Effector CD8-positive, alpha-beta T cell (primary cell): ENCODE measurements at places on chromosomes 6 and 20.

DNA sequence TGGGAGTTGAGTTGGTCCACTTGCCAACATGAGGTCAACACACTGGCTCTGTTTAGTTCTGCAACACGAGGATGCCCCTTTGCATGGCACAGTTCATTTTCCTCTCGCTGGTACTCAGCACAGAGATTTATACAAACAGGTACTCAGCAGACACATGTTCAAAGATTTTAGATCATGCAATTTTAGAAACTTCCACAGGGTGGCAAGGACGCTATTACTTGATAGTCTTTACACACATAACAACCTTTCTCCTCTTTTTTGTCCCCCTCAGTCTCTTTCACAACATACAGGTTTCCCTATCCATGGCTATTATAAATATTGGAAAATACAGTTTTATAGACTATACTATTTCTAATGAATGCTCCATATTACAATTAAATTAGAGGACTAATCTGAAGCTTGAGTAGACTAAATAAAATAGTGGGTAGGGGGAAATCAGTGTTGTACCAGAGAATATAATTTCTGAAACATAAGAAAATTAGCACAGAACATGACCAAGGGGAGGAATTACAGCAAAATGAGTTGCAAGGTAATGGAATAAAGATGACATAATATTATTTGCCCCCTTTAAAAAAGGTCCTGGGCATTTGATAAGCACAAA is 331.8 kb upstream of the BTBD3 start:
- no peak for DNase-seq

GRCh38 chr20:25592135-25592852 is 7.0 kb upstream of the NINL start:
- no peak for DNase-seq

DNA sequence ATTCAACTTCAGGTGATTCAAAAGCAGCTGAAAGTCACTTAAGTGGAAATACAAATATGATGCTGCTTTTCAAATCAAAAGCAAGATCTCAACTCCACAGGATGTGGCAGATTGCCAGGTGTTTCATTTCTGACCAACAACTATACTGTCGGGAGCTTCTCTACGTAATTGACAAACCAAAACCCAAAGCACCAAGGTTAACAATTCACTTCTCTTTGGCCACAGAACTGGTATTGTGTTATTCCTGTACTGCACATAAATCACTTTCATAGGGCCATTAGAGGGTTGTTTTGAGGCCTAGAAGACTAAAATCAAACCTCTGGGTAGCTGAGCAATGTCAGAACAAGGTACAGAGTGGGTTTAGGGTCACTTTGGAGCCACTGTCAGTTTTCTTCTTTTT is 169.7 kb downstream of the HAO1 start:
- no peak for DNase-seq

GRCh38 chr20:30168025-30168799 is 1089.3 kb upstream of the DEFB115 start:
- DNase-seq = peak; percentile 11

GRCh38 chr20:54195483-54196472 is 12.1 kb upstream of the PFDN4 start:
- no peak for DNase-seq

DNA sequence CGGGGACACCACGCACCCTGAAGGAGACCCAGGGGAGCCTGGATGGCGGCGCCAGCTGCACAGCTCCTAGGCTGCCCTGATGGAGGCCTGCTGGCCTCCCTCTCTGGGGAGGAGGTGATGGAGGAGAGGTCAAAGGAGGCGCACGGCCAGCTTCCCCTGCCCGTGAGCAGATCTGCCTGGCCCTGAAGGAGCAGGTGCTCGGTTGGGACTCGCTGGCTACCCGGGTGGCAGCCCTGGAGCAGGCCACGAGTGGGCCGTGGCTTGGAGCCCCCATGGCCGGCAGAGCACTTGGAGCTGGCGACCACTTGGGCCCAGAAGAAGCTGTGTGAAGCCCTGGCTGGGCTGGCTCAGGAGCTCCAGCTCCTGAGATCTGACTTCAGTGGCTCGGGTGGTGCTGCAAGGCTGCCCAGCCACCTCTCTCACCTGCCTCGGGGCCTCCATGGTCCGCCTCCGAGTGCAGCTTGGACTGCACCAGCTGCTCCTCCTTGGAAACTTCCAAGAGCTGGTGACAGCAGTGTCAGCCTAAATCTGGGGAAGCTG is 7.5 kb upstream of the RAET1E start:
- no peak for DNase-seq

GRCh38 chr6:110322874-110323242 is 35.3 kb downstream of the METTL24 start:
- DNase-seq = no peak

DNA sequence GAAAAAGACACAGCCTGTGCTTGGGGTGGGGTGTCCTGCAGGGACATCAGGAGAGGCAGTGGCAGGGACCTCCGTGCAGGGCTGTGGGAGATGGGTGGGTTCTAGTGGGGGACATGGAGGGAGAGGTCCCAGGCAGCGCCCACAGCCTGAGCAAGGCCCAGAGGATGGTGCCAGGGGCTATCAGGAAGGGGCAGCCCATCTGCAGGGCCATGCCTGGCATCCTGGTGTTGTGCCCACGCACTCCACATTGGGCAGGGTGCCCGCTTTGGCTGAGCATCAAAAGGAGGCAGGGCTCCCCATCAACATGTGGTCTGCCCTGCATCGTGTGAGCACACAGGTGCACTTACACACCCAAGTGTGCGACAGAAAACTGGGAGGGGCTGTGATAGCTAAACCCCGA is 184.3 kb upstream of the SNX9 start:
- no peak for DNase-seq

- DNase-seq = no peak
These were observed 336.1 kb upstream of the POU3F2 start for GRCh38 chr6:98498144-98498775.

DNA sequence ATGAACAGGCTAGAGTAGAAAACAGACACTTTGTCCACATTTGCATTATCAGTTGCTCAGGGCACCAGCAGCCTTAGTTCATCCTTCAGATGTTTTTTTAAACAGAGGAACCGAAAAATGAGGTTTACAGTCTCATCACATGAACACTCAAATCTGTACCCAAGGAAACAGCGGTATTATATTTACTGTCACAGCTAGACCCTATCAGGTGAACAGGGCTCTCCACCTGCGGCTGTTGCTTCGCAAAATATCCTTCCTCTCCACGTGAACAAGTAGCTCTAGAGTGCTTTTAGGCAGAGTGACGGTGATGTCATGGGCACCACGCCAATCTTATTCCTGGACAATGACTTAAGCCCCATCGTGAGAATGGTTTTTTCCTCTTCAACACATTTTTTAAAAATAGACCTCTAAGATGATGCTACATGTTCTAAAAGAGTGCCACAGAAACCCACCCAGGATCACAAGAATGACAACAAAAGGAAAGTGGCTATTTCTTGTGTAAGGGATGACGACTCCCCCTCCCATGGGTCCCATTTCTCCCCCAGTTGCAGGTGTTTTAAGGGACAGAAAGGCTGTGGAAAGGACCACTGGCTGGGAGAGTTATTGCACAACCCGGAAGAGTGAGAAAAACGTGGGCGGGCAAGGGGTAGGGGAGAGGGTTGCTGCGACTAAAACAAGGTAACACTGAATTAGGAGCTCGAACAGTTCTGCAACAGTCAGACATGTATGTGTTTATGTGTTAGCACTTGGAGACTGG is 77.7 kb downstream of the EFHC1 start:
- DNase-seq = no peak

- DNase-seq = no peak
These were observed 9.0 kb downstream of the METTL24 start for GRCh38 chr6:110348961-110349690.

DNA sequence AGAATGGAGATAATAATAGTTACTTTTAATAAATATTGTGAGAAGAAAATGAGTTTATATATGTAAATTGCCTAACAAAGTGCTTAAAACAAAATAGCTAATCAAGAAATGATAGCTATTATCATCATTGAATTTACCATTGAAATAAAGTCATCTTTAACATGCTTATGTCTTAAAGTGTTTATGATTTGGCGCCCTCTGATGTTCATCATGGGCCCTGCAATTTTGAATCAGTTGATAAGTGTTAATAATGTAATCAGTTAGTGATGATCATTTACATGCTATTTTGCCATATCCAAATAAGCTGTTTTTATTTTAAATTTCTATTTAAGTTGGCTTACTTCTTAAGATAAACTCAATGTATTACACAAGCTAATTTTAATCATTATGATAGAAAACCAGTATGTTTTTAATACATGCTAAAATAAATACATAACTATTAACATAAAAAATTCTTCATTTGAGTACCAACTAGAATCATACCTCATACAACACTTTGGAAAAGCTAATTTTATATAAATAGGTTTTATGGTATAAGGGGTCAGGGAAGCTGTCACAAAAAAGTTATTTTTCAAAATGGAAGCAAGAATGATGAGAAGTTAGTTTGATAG is 39.2 kb upstream of the TPD52L1 start:
- no peak for DNase-seq

DNA sequence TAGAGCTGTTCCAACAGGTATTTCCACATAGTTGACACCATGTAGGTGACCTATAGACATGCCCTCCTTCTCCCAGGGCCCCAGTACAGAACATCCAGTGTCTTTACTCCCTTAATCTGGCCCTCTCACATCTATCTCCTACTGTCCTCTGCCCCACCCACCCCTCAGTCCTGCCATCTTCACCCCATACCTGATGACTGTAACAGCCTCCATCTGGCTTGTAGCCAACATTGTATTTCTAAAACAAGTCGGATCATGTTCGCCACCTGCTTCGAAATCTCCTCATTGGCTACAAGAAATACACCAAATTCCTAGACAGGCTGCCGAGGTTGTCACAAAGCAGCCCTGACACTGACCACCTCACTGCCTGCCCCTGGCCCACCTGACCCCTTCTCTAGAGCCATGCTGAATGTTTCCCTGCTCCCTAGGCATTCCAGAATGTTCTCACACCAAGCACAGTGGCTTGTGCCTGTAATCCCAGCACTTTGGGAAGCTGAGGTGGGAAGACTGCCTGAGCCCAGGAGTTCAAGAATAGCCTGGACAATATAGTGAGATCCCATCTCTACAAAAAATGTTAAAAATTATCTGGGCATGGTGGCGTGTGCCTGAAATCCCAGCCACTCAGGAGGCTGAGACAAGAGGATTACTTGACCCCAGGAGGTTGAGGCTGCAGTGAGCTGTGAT is 6.0 kb downstream of the ZC3H12D start:
- no peak for DNase-seq

GRCh38 chr6:37648465-37649330 is 49.0 kb downstream of the MDGA1 start:
- DNase-seq = peak; percentile 15

- no peak for DNase-seq
These were observed 562.2 kb downstream of the KIF16B start for GRCh38 chr20:16011056-16011455.

GRCh38 chr6:144654506-144654905 is 369.4 kb downstream of the UTRN start:
- DNase-seq = no peak

GRCh38 chr6:144252259-144252658 is 32.9 kb upstream of the UTRN start:
- no peak for DNase-seq

DNA sequence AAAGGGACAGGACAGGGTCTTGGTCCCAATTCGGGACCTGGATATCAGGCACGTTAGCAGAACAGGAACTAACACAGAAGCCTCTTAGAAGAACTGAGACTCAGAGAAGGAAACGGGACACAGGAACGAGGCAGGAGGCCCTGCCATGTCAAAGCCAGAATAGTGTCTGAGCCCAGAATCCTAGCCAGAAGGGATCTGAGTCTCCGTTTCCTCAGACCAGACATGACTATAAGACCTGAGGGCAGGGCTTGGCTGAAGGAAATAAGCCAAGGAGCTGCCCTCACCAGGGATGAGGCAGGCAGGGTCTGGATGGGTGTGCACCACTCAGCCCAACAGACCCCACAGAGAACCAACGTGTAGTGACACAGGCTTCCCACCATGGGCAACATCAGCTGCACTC is 40.3 kb downstream of the TRERF1 start:
- no peak for DNase-seq

DNA sequence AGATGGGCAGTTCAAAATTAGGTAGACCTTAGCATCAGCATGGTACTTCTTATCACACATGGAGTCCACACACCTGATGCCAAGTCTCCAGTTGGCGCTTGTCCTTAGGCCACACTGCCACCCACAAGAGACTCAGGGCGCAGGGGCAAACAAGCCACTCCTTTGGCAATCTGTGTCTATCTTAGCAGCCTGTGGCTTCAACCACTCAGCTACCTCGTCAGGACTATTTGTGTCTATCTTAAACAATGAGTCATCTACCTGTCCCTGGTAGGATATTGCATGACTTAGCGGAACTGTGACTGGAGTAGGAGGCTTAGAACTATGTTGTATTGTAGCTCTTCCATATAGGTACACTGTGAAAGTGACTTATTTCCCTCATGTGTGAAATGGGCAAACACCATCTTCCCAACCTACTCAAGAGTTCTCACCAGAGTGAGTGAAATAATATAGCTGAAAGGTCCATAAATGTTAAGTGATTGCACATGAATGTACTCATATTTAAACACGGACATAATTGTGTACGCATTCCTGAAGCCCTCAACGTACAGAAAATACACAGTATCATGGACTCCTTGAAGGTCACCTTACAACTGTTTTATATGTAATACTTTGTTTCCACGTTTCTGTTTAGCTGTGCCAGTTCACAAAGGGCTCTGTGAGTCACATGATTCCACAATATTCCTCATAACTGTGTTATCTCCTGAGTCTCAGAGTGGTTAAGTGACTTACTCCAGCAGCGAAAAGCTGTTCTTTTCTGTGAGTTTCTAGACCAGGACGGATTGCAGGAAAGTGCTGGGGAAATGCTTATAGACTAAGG is 1.6 kb downstream of the TRIM27 start:
- DNase-seq = no peak

DNA sequence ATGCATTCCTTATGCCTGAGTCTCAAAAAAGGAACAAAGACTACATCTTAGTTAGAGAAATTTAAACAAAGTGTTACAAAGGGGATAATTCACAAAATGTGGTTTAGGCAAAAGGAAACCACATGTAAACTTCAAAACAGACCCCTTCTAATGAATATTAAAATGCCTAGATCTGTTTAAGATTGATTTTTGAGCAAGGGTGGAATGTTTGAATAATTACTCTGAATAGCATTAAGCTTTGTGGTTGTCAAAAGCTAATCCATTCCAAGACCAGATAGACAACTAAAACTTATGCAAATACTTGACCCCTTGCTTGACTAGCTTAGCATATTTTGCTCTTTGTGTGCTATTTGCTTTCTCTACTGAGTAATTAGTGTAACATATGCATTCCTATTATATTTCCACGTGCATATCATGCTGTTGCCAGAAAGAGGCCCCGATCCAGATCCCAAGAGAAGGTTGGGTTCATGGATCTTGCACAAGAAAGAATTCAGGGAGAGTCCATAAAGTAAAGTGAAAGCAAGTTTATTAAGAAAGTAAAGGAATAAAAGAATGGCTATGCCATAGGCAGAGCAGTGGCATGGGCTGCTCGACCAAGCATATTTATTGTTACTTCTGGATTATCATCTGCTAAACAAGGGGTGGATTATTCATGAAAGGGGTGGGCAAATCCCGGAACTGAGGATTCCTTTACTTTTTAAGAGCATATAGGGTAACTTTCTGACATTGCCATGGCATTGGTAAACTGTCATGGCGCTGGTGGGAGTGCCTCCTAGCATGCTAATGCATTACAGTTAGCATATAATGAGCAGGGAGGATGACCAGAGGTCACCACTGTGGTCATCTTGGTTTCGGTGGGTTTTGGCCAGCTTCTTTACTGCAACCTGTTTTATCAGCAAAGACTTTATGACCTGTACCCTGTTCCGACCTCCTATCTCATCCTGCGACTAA is 1193.4 kb upstream of the EYS start:
- DNase-seq = no peak

GRCh38 chr6:76772951-76773350 is 690.3 kb downstream of the HTR1B start:
- no peak for DNase-seq
